Naive thymus-derived CD4-positive, alpha-beta T cell (primary cell): ENCODE measurements at places on chromosomes 7 and 10.

GRCh38 chr10:112265745-112266144 is 17.5 kb upstream of the TECTB start:
- H3K27ac ChIP-seq, result no peak overlapping the region
- DNase-seq, result no peak
- H3K27me3 ChIP-seq, result no peaks in the 10 kb centered on the region

- no peaks in the 10 kb centered on the region for H3K36me3 ChIP-seq
- DNase-seq, result no peak
- H3K4me1 ChIP-seq, result no peaks in the 10 kb centered on the region
- no peak overlapping the region for H3K27ac ChIP-seq
These were observed 22.4 kb upstream of the ZNF107 start for GRCh38 chr7:64643566-64643965.

DNA sequence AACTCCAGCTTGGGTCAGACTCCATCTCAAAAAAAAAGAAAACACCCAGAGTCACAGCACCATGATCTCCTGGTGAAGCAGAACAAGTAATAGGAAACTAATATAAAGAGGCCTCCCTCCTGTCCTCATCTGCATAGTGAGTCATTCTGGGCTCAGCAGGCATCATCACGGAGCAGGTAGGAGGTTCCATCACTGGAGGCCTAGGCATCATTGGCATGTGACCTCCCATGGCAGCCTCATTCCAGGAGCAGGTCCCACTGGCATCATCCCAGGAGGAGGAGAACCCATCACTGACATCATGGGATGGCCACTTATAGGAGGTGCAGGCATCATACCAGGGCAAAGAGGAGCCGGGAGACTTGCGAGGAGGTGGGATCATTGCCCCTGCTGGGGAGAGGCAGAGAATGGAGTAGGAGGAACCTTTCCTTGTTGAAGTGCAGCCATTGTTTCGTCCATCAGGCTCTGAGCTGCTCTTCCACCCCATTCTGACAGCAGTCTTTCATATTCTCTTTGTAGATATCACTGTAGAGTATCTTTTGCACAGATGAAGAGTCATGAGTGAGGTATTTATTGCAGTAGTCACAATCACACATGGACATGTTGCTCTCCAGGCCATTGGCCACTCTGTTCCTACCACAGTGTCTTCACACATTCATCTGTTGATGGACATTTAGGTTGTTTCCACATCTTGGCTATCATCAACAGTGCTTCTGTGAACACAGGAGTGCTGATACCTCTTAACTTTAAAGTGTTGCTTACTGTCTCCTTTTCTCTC is 73.8 kb downstream of the OSBPL3 start:
- peaks cover 21% of the 10 kb centered on the region for H3K4me1 ChIP-seq
- H3K27me3 ChIP-seq, result no peaks in the 10 kb centered on the region
- no peak for DNase-seq
- no peak overlapping the region for H3K27ac ChIP-seq
- H3K36me3 ChIP-seq, result no peaks in the 10 kb centered on the region
- no peak overlapping the region for H3K4me3 ChIP-seq

GRCh38 chr7:8147760-8148463 is 114.1 kb downstream of the ICA1 start:
- no peaks in the 10 kb centered on the region for H3K36me3 ChIP-seq
- no peaks in the 10 kb centered on the region for H3K27me3 ChIP-seq
- no peak for DNase-seq
- H3K4me3 ChIP-seq, result no peak overlapping the region
- H3K4me1 ChIP-seq, result peaks cover 13% of the 10 kb centered on the region
- H3K27ac ChIP-seq, result no peak overlapping the region

DNA sequence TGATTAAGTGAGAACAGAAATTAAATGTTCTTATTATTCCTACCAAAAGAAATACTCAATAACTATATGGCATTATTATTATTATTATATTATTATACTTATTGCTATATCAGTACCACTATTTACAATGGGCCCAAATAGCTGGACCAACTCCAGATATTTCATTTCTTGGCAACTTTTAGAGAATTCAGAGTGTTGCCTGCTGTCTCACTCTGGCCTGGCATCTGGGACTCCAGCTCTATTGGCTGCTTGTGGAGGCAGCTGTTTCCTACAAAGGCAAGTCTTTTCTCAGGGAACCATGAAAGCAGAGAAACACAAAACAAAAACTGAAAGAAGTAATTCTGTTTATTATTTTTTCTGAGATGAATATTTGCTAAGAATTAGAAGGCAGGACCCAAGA is 105.1 kb upstream of the SORCS1 start:
- H3K4me1 ChIP-seq, result no peaks in the 10 kb centered on the region
- no peak for DNase-seq
- no peak overlapping the region for H3K27ac ChIP-seq
- no peaks in the 10 kb centered on the region for H3K27me3 ChIP-seq

DNA sequence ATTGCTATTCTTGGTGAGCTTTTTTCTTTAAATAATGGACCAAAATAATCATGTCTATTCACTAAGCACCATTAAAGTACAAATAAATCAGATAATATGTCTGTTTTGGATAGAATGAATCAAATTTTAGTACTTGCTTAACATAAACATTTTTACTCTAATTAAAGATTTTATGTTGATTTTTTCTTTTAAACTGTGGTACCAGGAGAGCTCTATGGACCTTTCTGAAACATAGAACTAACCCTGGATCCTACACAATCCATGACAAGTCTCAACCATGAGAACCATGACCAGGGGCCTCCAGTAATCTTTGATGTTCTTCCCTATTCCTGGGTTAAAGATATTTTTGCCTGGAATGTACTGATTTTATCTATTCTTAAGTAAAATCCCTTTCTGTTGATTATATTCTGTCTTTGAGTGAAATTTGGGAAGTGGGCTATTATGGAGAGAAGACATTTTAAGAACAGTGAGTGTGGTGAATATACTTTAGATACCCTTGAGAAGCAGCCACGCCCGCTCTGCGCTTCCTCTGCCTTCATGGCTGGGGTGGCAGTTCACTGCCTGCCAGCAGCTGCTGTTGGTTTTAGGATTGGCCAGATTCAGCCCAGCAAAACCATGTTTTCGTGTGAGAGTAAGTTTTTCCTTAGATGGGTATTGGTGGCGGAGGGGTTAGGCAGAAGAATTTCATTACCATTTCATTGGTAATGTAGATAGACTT is 42.2 kb upstream of the BHLHA15 start:
- H3K4me1 ChIP-seq, result no peaks in the 10 kb centered on the region
- DNase-seq, result no peak
- H3K4me3 ChIP-seq, result no peak overlapping the region
- H3K27me3 ChIP-seq, result no peaks in the 10 kb centered on the region
- no peak overlapping the region for H3K27ac ChIP-seq
